ENCODE measurements at places on chromosomes 2 and 18.
A peak's percentile ranks its signal among the peaks of the same experiment; 100 is the strongest.

DNA sequence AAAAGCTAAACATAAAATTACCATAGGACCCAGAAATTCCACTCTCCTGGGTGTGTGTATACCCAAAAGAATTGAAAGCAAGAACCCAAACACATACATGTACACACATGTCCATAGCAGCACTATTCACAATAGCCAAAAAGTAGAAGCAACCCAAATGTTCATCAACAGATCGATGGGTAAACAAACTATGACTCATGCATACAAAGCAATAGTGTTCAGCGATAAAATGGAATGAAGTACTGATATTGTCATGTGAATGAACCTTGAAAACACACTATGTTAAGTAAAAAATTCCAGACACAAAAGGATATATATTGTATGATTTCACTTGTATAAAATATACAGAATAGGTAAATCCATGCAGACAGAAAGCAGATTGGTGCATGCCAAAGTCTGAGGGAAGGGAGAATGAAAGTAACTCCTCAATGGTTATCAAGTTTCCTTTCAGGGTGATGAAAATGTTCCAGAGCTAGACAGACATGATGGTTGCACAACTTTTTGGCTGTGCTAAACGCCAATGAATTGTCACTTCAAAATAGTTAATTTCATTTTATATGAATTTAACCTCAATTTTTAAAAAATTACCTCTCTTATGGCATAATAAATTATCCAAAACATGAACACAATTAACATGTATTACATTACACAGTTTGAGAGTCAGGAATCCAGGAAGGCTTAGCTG, 35.5 kb downstream of the GKN2 start:
- no peak for DNase-seq

GRCh38 chr2:70583091-70583490, 29.5 kb upstream of the TGFA start:
- no peak for DNase-seq

DNA sequence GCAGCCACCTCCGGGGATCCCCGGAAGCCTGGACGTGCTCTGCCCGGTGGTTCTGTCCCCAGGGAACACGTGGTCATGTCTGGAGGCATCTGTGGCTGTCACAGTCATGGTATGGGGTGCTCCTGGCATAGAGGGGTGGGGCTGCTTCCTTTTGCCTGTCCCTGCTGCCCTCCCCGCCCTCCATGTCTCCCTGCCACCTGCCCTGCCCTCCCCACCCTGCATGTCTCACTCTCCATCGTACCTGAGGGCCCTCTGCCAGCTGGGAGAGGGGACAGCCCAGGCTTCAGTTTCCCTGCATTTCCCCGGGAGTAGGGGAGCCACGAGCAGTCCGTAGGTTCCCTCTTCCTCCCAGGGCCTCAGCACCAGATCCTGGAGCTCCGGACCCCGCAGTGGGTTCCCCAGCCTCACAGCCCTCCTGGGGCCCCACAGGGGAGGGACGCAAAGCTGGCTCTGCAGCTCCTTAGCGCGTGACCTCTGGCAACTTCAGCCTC, 90.0 kb upstream of the CTDP1 start:
- no peak for DNase-seq

DNA sequence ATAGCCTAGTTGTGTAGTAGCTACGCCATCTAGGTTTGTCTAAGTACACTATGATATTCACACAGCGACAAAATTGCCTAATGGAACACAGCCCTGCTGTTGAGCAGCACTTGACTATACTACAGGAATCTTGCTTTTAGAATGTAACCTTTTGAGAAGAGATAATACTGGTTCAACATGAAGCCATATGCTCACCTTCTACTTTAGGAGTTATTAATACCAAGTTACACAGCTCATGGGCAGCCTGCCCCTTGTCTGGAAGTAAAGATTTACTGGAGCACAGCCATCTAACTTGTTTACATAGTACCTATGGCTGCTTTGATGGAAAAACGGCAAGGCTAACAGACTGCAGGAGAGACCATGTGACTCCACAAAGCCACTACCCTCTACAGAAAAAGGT, 174.8 kb downstream of the DYM start:
- DNase-seq: no peak

DNA sequence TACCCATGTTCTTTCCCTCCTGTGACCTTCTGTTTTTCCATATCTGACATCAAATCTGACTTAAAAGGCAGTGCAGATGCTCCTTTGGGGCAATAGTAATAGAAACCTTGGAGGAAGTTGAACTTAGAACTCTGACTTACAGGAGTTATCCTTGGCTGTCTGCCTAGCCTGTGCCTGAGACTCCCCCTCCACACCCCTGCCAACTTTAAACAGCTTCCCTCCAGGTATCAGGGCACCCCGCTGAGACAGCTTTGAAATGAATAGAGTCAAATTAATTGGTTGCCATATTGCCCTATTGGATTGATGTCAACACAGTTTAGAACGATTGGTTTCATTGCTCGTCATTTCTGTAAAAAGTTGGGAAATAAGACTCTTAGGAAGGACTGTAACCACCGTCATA, 322.0 kb downstream of the PRKCE start:
- no peak for DNase-seq

DNA sequence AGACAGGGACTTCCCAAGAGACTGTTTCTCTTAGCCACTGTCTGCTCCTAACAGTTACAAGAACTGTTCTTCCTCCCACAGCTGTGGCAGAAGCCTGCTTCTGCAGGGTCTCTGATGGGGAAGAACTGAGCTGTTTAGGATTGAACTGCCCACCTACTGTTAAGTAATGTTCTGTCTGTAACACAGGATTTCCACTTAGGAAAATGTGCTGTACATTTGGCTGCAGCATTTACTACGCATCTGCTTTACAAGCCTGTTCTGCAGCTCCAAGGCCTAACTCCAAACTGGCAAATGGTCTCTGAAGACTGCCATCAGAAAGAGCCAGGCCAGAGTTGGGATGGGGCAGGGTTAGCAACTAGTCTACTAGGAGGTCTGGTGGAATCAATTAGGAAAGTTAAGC, 87.8 kb upstream of the UPP2 start:
- DNase-seq: no peak

DNA sequence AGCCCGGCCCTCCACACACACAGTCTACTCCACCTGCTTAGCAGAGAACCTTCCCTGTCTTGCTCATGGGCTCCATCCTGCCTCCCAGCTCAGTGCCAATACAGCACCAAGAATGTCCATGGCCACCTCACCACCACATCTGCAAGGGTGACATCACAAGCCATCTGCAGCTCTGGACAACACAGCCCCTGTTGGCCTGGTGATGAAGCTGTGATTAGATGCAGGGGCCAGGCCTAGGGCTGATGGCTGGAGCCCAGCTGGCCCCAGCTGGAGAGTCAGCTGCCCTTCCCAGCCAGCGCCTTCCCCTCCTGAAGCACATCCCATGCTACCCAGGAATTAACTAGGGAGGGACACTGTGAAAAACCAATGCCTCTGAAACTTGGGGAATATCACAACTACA, 91.1 kb downstream of the TTC32 start:
- DNase-seq: no peak

GRCh38 chr2:40450796-40451430, 977 bp downstream of the SLC8A1 start:
- peak; percentile 37 for DNase-seq

DNA sequence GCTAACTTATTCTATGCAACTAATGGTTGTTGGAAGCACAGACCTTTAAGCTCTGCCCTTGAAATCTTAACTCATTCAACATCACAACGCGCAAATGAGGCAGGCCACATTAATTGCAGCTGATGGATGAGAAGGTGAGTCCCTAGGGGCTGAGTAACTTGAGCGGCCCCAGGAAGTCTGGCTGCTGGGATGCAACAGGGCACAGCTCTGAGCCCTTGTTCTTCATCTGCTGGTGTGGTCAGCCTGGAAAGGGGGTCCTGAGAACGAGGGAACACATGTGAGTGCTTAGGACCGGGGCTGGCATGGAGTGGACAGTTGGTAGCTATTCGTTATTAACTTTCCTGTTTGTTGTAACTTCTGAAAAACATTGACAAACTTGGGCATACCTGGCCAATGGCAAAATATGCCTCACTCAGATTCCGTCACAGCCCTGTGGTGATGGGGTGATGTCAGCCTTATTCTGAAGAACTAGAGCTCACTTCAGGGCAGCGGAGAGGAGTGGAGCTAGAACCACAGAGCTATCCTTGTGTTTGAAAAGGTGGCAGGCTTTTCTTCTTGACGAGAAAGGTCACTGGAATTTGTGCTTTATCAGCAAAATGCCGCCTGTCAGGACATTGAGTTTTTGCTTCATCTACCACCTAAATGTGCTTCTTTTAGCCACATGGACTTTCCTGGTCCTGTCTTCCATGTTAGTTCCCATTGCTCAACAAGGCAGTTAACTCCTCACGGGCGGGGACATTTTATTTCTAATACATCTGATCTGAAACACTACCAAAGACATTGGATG, 145.9 kb upstream of the FHL2 start:
- no peak for DNase-seq

- DNase-seq: no peak
Measured at GRCh38 chr2:85790499-85791188, 36.9 kb downstream of the ATOH8 start.

GRCh38 chr2:205043285-205043684, 498.0 kb downstream of the PARD3B start:
- no peak for DNase-seq

GRCh38 chr18:53625997-53626599, 598.4 kb downstream of the MBD2 start:
- DNase-seq: no peak

DNA sequence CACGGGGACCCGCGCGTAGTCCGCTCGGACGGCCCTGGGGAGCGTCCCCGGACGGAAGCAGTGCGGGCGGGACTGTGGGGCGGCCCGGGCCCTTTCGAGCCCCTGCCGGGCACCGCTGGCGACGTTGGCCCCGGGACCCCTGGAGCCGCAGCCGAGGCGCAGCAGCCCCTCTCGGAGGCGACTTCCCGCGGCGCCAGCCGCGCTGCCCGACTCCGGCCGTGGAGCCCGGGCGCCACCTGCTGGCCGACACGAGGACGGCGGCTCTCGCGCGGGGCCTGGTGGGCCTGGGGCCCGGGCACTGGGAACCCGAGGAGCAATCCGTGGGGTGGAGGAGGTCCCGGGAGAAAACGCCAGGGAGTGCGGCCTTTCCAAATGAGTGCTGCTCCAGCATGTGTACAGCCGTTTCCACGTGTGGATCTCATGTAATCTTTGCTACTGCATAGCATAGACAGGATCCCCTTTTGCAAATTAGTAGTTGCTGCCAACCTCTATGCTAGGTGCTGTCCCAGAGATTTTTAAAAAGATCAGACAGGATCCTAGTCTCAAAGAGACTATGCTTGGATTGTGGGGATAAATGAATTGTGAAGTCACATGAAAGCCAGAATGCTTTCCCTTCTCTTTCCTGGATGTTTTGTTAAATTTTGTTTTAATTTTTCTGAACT, 4.0 kb downstream of the ID2 start:
- DNase-seq: peak; percentile 60

- no peak for DNase-seq
Measured at GRCh38 chr18:77054288-77054605, 78.3 kb downstream of the MBP start.

DNA sequence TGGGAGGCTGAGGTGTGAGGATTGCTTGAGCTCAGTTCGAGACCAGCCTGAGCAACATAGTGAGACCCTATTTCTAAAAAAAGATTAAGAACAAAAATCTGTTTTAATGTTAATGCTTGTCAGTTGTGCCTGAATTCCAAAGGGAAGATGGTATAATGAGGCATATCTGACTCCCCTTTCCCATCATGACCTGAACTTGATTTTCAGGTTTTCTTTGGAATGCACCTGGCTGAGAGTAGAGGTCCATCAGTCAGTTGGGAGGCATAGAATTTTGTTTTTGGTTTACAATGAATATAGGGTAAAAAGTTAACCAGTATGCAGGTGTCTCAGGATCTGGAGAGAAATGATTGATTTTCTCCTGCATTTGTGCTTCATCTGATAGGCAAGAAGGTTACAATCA, 20.4 kb downstream of the RPIA start:
- no peak for DNase-seq

- no peak for DNase-seq
Measured at GRCh38 chr2:40513201-40513600, 61.3 kb upstream of the SLC8A1 start.

GRCh38 chr2:25529034-25529433, 144.3 kb downstream of the DTNB start:
- DNase-seq: no peak

DNA sequence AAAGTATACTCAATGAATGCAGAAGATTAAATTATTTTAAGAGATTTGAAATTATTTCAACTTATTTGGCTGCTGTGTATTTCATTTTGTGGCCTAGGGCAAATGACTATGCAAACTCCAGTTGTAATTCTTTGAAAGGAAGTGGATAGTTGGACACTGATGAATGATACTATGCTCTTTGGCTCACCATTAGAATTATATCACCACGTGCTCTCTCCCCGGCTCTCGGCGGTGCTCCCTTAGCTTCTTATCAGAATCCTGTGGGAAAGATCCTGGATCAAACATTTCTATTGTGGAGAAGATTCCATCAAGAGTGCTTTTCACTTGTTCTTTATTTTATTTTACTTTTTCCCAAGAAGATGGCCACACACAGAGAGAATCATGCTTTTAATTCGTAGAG, 55.2 kb downstream of the ADCYAP1 start:
- no peak for DNase-seq

- DNase-seq: no peak
Measured at GRCh38 chr2:119774026-119774425, 14.3 kb downstream of the PTPN4 start.

GRCh38 chr2:37997629-37998028, 72.5 kb downstream of the RMDN2 start:
- no peak for DNase-seq

GRCh38 chr18:75124551-75124950, 84.4 kb downstream of the PTGR3 start:
- DNase-seq: no peak

GRCh38 chr18:59674903-59675270, 22.3 kb downstream of the CCBE1 start:
- no peak for DNase-seq

DNA sequence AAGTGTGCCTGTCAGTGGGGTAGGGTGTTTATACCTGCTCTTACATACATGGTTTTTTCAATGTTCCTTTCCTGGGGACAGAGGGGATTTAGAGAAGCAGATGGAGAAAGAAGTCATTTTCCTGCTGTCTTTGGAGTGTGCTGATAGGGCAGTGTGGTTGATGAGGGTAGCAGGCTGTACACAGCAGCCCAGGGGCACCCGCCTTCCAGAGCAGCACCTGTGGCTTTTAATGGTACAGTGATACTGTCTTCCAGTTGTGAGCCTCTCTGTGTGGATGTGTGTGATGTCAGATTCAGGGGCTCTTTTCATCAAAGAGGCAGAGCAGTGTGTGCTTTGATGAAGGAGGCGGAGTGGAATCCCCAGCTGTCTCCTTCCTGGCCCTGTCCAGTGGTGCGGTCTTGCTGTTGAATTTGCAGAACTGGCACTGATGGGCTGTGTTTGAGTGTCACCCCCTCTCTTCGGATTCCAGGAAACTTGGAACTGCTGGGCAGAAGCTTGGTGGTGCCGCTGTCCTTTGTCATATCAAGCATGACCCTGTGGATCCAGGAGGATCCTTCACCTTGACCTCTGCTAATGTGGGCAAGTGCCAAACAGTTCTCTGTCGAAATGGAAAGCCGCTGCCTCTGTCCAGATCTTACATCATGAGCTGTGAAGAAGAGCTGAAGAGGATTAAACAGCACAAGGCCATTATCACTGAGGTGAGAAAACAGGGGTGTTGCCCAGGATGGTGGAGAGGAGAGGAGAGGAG, 259.8 kb downstream of the PHLPP1 start:
- no peak for DNase-seq

- no peak for DNase-seq
Measured at GRCh38 chr2:29480426-29480825, 365.2 kb downstream of the CLIP4 start.

- DNase-seq: no peak
Measured at GRCh38 chr2:58767828-58768714, 526.9 kb upstream of the FANCL start.

- no peak for DNase-seq
Measured at GRCh38 chr2:162308747-162309503, 9.6 kb downstream of the IFIH1 start.

Measured in T1000 (cell line).